Activated T-helper 1 cell treated with anti-CD3 and anti-CD28 coated beads, Interleukin-12 subunit alpha, Interleukin-12 subunit beta, Interleukin-2, Interleukin-4 antibody, amounts not matched to agents 30 ng/mL and 10 ng/mL and 1 ng/mL, durations not matched to agents 14 hours and 24 hours and 36 hours (primary cell): ENCODE measurements at places on chromosomes 2 and 18. TPM values are rescaled to one million over a fixed set of nuclear protein-coding genes. Genes with fewer than 3 reads are reported as not detected.

AFF3 gene
- 1.7 and 2.4 TPM in 2 replicates for total RNA-seq

SFTPB gene
- total RNA-seq = not detected in 2 replicates

FBXO48 gene
- 1.3 and 1.4 TPM in 2 replicates for total RNA-seq

PSMD14 gene
- total RNA-seq = 103 and 113 TPM in 2 replicates

GRCh38 chr18:53937037-53937436 is 287.4 kb downstream of the MBD2 start:
- DNase-seq = no peak

- DNase-seq = no peak
These were observed 2.7 kb downstream of the YPEL5 start for GRCh38 chr2:30149513-30149912.

DNA sequence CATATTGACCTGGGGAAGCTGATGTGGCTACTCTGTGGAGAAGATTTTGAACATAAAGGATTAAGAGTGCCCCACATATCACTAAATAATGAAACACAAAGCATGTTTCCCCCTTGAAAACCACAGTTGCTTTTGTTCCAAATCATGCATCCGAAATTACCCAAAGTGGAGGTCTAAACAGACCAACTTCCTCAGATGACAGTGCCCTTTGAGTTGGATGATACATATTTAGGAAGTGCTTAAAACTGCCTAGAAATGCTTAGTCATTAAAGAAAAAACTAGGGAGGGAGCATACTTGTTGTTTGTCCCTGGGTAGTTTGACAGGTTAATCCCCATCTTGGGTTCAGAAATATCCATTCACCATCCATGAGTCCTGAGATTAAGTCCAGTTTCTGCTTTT is 1070.3 kb downstream of the SUCLG1 start:
- DNase-seq = no peak

DNA sequence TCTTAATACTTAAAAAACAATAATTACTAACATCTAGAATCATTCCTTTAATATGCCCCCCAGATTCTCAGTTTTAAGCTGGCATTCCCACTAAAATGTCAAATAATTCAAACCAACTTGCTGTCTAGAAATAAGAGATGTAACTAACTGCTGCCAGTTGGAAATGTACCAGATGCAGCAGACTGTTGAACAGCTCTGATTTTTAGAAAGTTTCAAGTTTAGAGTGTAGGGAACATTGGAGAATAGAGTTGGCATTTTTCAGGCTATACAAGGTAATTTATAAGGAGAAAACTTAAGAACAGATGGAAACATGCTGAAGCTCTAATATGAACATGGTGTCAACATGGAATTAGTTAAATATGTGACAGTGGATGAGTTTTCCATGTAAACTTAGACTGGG is 101.4 kb downstream of the PTRHD1 start:
- no peak for DNase-seq

DNA sequence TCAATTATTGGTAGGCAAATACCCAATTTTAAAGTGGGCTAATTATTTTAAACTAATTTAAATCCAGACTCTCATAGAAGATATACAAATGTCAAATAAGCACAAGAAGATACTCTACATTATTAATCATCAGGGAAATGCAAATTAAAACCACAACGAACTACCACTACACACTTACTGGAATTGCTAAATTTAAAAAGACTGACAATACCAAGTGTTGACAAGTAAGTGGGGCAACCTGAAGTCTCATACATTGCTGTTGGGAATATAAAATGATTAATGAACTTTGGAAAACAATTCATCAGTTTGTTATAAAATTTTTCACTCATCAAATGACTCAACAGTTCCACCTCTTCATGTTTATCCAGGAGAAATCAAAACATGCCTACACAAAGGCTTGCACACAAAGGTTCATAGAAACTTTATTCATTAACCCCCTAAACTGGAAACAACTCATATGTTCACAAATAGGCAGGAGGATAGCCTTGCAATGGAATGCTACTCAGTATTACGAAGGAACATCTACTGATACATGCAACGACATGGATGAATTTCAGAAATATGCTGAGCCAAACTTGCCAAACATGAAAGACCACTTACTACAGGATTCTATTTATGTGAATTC is 120.8 kb downstream of the MCFD2 start:
- no peak for DNase-seq

- no peak for DNase-seq
These were observed 310.3 kb downstream of the NOL4 start for GRCh38 chr18:33914399-33914798.

GRCh38 chr2:233079473-233079877 is 19.3 kb downstream of the INPP5D start:
- no peak for DNase-seq

- DNase-seq = no peak
These were observed 55.6 kb upstream of the IMP4 start for GRCh38 chr2:130286983-130287655.

DNA sequence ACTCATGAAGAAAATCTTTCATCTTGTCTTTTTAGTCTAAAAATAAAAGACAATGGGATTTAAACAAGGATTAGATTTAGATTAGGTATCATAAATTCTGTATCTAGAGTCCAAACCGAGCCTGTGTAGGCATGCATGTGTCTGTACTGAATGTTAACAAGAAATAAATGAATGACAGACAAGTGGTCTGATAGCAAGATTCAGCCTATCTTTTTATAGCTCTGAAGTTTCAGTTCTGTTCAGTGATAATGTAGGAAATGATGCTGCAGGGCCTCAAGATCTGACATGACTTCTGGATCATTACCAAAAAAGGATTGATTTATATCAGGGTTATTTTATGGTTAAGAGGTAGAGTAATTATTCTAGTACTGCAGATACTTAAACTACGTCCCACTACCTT is 137.0 kb upstream of the ATP5MC3 start:
- no peak for DNase-seq

DNA sequence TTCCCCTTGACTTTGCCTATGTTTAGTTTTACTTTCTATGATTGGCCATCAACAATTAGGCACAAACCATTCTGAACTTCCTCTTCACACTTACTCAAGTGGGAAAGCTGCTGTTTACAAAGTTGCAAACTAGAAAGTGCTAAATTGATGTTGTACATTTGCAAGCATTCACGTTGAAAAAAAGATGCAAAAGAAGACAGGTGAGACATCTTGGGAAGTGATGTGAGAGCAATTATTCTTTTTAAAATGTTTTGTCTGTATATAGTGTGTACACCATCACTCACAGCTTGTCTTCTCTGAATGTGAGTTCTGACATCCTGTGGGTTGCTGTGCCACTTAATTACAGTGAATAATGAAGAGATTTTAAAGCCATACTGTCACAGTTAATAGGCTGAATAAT is 874.1 kb upstream of the LRATD1 start:
- DNase-seq = no peak

- DNase-seq = no peak
These were observed 10.3 kb upstream of the KYNU start for GRCh38 chr2:142867136-142867535.

- DNase-seq = no peak
These were observed 37.9 kb downstream of the BUB1 start for GRCh38 chr2:110639972-110640371.

DNA sequence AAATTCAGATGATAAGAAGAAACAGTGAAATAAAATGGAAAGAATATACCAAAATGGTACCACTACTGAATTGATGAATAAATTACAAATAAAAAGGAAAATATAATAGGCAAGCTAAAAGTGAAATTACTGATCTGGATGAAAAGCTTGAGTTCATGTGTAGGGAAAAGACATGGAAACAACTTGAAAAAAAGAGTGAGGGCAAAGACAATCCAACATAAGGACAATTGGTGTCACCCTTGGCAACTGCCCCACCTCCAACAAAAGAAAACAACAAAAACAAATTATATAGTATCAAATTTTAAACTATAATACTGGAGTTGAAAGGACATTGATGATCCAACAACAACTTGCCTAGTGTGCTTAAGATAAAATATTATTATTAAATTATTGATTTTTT is 37.6 kb downstream of the PPP1R1C start:
- no peak for DNase-seq

DNA sequence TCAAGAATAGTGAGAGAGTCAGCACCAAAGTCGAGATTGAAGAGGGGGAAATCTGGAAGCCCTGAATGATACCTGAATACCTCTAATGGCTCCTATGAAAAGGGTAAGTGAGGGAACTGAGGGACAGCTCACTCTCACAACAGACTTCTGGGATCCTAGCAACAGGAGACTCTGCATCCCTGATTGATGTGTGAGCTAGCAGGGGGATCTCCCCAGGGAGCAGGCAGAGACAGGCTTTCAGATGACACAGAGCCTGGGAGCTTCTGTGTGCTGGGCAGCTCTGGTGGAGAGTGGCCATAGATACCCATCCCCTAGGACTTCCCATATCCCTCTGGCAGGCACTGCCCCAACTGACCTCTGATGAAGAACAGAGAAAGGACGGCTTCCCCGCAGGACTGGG is 206.2 kb downstream of the EXOC6B start:
- no peak for DNase-seq

- DNase-seq = no peak
These were observed 4.6 kb upstream of the MLPH start for GRCh38 chr2:237482485-237482884.

- peak; percentile 23 for DNase-seq
These were observed 51.8 kb downstream of the MTHFD2 start for GRCh38 chr2:74250189-74250631.

GRCh38 chr18:52288403-52289004 is 51.5 kb upstream of the DCC start:
- DNase-seq = no peak

DNA sequence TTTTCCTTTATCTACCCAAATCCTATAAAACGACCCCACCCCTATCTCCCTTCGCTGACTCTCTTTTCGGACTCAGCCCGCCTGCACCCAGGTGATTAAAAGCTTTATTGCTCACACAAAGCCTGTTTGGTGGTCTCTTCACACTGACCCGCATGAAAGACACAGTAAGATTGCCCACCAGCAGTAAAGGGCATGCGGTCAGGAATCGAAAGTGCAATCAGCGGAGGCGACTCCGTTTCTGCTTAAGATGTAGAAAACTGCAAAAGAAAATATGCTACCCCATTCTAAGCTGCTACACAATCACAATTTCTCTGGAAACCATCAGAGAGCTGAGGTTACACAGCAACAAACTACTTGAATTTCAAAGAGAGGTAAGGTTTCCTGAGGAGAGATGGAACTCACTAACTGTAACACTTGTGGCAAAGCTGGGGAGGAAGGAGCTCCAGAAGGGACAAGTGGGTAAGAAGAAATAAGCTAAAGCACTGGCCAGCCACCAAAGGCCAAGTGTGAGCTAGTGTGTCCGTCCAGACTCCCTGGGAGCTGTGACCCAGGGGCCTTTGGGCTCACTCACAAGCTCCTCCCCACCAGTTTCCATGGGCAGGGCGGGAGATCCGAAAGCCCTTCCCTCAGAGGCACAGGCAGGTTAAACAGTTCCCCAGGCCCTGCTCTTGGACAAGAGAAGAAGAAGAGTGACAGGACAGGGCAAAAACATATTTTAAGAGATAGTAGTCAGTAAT is 72.8 kb upstream of the TGFA start:
- no peak for DNase-seq

DNA sequence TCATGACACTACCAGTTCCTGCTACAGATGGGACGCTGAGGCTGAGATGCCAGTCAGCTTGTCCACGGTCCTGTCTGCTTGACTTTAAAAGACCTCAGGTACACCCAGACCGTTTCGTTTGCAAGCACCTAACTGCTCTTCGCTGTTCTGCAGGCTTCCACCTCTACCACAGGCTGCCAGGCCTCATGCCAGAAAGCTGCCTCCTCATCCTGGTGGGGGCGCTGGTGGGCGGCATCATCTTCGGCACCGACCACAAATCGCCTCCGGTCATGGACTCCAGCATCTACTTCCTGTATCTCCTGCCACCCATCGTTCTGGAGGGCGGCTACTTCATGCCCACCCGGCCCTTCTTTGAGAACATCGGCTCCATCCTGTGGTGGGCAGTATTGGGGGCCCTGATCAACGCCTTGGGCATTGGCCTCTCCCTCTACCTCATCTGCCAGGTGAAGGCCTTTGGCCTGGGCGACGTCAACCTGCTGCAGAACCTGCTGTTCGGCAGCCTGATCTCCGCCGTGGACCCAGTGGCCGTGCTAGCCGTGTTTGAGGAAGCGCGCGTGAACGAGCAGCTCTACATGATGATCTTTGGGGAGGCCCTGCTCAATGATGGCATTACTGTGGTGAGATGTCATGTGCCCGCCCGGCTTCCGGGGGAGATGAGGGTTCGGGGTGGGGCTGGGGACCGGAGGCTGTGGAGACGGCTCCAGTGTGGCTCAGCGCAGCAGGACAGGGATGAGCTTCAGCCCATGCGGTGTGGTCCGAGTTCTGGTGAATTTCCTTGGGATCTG is 5.9 kb downstream of the SLC9A4 start:
- DNase-seq = no peak
